Endothelial cell (in vitro differentiated cells): ENCODE measurements at places on chromosomes 11 and 22. TPM values are rescaled to one million over a fixed set of nuclear protein-coding genes. Genes with fewer than 3 reads are reported as not detected.

GRCh38 chr22:32823024-32823730, 21.7 kb downstream of the TIMP3 start:
- H3K4me1 ChIP-seq: peaks cover 53% of the 10 kb centered on the region
- DNase-seq: peak; percentile 48
- H3K27ac ChIP-seq: no peak overlapping the region

DNA sequence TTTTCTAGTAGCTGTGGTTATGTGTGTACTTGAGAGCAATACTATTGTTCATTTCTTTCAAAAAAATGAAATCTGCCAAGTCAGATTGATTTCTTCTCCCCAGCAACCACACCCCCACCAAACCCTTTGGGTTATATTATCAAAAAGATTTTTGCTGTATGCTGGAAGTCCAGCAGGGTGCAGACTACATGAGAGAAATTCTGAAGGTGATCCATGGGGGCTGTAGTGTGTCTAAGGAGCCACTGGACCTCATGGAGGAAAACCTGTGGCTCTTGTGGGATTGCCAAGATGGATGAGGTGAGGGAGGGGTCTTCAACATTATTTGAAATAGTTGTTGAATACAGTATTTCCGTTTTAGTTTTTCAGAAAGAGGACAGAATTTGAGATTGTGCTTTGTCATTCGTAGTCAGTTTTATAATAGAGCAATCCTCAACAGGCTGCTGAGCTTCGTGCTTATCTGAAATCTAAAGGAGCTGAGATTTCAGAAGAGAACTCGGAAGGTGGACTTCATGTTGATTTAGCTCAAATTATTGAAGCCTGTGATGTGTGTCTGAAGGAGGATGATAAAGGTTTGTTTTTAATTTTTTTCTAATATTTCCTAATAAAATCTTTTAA, 3.1 kb downstream of the EIF3M start:
- H3K4me1 ChIP-seq: peaks cover 17% of the 10 kb centered on the region
- H3K36me3 ChIP-seq: peaks cover 11% of the 10 kb centered on the region
- no peak overlapping the region for H3K4me3 ChIP-seq
- DNase-seq: no peak
- peaks cover 2% of the 10 kb centered on the region for H3K27me3 ChIP-seq

- DNase-seq: no peak
- no peak overlapping the region for H3K4me3 ChIP-seq
- H3K27ac ChIP-seq: no peak overlapping the region
- no peaks in the 10 kb centered on the region for H3K27me3 ChIP-seq
- H3K36me3 ChIP-seq: no peaks in the 10 kb centered on the region
Measured at GRCh38 chr11:80165744-80166143, 724.9 kb upstream of the TENM4 start.

DNA sequence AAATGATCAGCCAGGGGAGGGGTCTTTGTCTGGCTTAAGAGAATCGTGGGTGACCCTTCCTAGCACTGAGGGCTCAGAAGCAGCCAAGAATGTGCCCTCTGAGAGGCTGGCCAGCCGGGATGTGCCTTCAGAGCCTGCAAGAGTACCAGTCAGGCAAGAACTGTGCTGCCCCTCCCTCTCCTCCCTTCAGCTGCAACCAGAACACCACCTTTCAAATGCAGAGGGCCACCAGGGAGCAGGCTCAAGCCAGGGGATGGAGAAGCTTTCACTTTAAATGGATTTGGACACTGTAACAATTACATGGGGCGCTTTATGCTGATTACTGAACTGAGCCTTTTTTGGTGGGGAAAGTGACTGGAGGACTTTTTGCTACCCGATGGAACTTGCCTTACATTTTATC, 44.9 kb upstream of the TENM4 start:
- no peak overlapping the region for H3K4me3 ChIP-seq
- no peaks in the 10 kb centered on the region for H3K36me3 ChIP-seq
- no peaks in the 10 kb centered on the region for H3K4me1 ChIP-seq
- no peak for DNase-seq
- H3K27ac ChIP-seq: no peak overlapping the region
- H3K27me3 ChIP-seq: peaks cover 3% of the 10 kb centered on the region

- no peak overlapping the region for H3K27ac ChIP-seq
- H3K36me3 ChIP-seq: no peaks in the 10 kb centered on the region
- H3K4me3 ChIP-seq: no peak overlapping the region
Measured at GRCh38 chr11:108803776-108804175, 138.9 kb downstream of the DDX10 start.

TMEM191B gene
- total RNA-seq: 1.3 TPM

DDI1 gene
- total RNA-seq: not detected

MUC15 gene
- not detected for total RNA-seq
